Stimulated activated CD8-positive, alpha-beta memory T cell treated with anti-CD3 and anti-CD28 coated beads, Interleukin-7, amount 100 ng/mL, for 48 hours (primary cell): ENCODE measurements at places on chromosomes 6 and 20.

DNA sequence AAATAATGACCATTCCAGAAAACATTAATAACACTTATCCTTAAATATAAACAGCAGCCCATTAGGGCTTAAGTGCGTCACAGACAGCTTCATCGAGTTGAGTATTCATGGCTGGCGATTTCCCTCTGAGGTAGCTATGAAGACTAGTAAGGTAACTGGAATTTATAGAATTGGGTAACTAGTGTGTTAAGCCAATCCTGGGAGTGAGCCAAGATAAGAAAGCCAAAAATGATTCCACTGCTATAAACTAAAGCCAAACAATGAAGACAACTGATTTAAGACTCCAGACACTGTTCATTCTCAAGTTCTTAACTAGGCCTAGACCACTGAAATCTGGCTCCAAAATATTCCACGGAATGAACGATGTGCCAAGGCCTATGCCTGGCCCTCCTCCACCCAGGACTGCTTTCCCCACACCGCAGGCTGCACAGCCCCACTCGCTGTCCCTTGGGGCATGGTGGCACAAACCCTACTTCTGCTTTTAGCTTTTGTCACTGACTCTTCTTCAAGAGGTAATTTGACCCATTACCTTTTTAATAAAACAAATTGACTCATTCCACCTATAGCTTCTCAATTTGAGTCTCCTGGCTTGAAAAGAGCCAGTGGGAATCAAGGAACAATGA lies 66.0 kb downstream of the BLOC1S5 start:
- DNase-seq = no peak

GRCh38 chr6:91730710-91731109 lies 1143.8 kb upstream of the MAP3K7 start:
- no peak for DNase-seq

DNA sequence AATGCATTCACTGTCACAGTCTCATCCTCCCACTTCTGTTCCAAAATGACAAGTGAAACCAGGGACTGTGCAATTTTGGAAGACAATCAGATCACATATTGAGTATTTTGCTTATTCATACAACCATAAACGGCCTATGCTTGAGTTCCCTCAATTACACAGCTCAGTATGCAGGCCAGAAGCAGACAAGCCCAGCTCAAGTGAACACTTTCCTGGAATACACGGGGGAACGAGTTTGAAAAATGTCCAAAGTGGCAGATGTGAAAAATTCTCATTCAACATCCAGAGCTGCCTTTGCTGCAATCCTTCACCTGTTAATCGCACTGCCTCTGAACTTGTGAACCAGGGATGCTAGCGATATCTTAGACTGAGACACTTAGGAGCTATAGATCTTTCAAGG lies 190.2 kb downstream of the COL9A1 start:
- DNase-seq = no peak

GRCh38 chr6:105186576-105186975 lies 6.8 kb upstream of the POPDC3 start:
- DNase-seq = no peak

DNA sequence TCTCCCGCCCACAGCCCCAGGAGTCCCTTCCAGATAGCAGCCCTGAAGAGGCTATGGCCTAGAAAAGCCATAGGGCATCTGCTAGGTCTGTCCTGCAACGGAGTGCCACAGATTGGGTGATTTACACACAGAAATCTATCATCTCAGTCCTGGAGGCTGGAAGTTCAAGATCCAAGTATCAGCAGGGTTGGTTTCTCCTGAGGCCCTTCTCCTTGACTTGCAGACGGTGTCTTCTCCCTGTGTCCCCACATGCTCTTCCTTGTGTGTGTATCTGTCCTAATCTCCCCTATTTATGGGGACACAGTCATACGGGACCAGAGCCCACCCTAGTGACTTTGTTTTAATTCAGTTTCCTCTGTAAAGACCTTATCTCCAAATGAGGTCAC lies 15.3 kb downstream of the FOXF2 start:
- DNase-seq = no peak
